ENCODE measurements at places on chromosomes 12 and 14. TPM values are rescaled to one million over a fixed set of nuclear protein-coding genes. Genes with fewer than 3 reads are reported as not detected.

- DNase-seq: no peak
Measured at GRCh38 chr14:73208390-73208789, 28.9 kb upstream of the PAPLN start.

DNA sequence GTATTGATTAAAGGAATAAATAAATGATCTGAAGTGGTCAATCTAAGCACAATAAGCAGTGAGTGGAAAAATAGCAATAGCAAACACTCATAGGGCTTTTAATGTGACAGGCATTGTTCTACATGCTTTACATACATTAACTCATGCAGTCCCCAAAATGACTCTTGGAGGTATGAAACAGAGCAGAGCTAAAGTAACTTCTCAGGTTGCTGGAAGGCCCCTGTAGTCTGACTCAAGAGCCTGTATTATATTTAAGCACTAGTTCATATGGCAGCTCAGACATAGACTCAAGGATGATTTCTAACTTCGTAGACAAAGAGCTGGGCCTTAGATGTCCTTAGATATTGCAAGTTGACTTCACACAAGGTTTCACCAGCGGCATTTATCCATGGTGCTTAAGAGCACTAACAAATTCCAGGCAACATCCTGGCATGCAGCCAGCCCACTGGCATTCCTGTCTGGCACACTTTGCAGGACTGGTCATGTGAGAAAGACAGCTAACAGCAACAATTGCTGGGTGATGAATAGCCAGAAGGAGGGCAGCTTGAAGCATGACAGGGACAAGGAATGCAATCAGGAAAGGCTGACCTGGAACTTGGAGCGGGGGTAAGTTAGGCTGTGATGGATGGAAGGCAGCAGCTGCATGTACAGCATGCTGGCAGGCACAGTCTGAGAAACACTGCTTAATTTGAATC is 22.9 kb upstream of the KTN1 start:
- no peak for DNase-seq

GRCh38 chr12:89140141-89140540 is 212.2 kb downstream of the DUSP6 start:
- DNase-seq: no peak

GRCh38 chr14:61280092-61280525 is 1.0 kb downstream of the TMEM30B start:
- peak; percentile 70 for DNase-seq

DNA sequence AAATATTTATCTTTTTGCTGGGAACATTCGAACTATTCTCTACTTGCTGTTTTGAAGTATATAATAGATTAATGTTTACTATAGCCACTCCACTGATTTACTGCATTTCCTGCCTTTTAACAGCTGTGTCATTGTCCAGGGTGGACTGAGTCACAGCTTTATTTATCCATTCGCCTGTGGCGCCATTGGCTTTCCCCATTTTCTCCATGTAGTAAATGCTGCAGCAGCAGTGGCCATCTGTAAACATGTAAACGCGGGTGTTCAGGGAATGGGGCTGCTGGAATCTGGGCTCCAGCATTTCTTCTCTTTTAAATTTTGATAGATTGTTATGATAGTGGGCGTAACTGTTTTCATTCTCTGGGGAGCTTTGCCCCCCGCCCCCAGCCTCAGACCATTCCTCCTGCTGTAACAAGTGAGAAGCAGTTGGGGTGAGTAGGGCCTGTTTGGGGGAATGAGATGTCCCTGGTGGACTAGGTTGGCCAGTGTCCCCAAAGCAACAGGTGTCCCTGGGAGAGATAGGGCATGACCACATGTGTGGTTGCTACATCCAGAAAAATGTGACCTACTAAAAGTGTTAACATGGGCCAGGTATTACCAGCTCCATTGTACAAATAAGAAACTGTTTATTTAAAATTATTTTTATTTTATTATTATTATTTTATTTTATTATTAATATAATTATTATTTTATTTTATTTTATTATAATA is 32.9 kb downstream of the RIN3 start:
- no peak for DNase-seq

- no peak for DNase-seq
Measured at GRCh38 chr12:130702966-130703732, 12.9 kb downstream of the RIMBP2 start.

- DNase-seq: no peak
Measured at GRCh38 chr12:2447861-2448260, 346.9 kb upstream of the FKBP4 start.

- DNase-seq: no peak
Measured at GRCh38 chr12:54420766-54421144, 1.7 kb upstream of the ITGA5 start.

DNA sequence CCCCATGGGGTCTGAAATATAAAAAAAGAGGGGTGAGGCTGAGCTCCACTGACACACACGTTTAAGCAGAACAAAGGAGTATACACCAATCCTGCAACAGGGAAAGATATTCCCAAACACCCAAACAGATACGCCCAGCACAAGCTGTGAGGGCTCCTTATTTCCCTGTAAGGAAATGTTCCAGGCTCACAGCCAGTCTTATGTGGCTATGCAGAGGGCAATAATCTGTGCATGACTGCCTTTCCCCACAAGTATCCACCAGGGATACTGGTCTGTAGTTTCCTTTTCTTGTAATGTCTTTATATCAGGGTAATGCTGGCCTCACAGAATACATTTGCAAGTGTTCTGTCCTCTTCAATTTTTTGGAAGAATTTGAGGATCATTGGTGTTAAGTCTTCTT is 141.7 kb upstream of the DAAM1 start:
- DNase-seq: no peak

GRCh38 chr12:46786774-46787173 is 39.0 kb downstream of the SLC38A4 start:
- DNase-seq: no peak

GRCh38 chr12:34406228-34406995 is 384.1 kb downstream of the ALG10 start:
- no peak for DNase-seq

DNA sequence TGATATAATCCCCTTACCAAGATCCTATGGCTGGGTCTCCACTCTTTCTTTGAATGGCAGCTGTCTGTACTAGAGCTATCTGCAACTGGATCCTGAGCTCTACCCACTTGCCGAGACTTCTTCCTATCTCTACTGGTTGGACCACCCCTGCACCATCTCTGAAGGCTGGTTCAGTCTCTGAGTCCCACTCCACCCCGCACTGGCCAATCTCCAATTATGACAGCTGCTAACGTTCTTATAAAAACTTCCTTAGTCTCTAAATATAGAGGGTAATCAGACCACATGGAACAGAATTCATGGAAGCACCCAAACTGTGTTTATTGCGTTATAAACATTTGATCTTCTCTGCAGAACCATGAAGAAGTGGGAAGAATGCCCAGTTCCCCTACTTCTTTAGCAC is 186.6 kb upstream of the EEA1 start:
- DNase-seq: no peak

REP15 gene
- not detected for total RNA-seq

SMAGP gene
- 0.69 TPM for total RNA-seq

HCAR1 gene
- 0.39 TPM for total RNA-seq

RPL10L gene
- total RNA-seq: not detected

Measured in activated CD4-positive, alpha-beta T cell treated with anti-CD3 and anti-CD28 coated beads for 36 hours (primary cell).